Thoracic aorta (tissue), 2 donors: ENCODE measurements at places on chromosomes 16 and 17.
A peak's percentile ranks its signal among the peaks of the same experiment; 100 is the strongest.

DNA sequence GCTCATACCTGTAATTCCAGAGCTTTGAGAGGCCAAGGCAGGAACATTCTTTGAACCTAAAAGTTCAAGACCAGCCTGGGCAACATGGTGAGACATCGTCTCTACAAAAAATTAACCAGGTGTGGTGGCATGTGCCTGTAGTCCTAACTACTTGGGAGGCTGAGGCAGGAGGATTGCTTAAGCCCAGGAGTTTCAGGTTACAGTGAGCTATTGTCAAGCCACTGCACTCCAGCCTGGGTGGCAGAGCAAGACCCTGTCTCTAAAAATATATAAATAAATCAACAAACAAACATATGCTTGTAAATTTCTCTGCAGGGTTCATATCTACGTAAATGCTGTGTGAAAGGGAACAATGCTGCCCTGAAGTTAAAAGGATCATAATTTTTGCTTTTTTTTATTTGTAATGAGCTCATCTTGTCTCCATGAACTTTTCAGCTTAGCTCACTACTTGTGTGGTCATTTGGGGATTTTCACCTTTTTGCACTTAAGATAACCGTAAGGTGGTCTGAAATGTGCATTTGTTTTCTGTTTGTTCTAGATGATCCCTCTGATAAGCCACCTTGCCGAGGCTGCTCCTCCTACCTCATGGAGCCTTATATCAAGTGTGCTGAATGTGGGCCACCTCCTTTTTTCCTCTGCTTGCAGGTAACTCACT is 16.4 kb downstream of the TADA2A start:
- no peak for DNase-seq

GRCh38 chr17:41457676-41458075 is 9.5 kb downstream of the KRT32 start:
- DNase-seq = no peak

DNA sequence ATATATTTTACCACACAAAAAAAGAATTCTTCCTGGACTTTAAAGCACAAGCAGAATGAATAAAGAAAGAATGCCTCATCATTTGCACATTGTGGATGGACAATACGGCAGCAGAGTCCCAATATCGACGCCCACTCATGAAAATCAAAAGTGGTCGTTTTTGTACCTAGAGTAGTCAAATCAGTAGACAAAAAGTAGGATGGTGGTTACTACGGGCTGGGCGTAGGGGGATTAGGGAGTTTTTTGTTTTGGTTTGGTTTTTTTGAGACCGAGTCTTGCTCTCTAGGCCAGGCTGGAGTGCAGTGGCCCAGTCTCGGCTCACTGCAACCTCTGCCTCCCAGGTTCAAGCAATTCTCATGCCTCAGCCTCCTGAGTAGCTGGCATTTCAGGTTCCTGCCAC is 8.6 kb upstream of the CENPV start:
- no peak for DNase-seq

DNA sequence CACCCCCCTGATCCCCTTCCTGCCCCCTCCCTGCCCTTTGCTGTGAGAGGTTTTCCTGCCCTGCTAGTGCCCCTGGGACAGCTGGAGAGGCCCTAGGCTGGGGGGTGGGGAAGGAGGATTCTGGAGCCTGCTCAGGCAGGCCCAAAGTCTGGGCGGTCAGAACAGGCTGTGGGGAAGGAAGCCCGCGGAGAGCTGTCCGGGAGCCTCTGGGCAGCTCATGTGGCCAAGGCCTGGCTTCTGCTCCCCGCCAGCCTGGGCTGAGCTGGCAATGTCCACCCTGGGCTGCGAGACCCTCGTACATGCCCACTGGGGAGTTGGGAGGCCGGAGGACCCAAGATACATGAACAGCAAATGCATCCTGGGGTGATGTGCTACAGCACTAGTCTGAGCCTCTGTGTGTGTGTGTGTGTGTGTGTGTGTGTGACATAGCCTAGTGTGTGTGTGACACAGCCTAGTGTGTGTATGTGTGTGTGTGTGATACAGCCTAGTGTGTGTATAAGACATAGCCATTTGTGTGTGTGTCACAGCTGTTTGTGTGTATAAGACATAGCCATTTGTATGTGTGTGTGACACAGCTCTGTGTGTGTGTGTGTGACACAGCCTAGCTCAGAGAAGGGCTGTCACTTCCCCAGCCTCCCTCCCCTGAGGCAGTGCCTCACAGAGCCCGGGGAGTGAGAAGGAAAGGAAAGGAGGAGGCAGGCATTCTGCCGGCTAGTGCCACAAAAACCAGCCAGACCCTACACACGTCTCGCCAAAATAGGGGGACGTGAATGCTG is 201.4 kb upstream of the CIBAR2 start:
- no peak for DNase-seq

DNA sequence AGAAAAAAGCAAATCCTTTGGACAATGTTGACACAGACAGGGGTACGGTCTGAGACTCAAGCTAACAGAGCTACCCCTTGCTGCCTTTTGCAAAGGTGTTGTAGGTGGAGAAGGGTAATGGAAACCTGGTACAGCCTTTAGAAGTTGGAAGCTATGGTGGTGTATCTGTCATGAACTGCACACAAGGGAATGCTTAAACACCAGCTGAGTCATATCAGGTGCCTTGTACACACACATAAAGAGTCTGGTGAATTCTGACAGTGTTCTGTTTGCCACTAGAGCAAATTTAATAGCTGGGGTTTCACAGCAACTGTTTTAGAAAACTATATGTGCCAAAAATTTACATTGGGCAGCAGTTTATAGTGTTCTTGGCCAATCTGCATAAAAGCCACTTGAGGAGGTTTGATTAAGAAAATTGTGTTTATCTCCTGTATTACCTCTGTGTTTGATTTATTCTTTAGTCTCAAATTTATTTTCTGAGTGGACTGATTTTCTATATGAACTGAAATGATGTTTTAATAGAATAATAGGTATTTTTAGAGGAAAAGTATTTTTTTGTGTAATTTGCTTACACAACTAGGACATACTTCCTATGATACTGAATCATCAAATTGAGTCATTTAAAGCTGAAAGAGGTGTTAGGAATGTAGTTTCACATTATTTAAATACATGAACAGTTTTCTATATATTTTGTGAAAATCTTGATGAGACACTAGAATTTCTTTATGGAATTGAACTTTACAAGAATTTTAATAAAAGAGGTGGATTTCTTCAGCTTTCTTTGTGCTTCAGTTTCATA is 136.9 kb downstream of the MAP2K6 start:
- DNase-seq = no peak

DNA sequence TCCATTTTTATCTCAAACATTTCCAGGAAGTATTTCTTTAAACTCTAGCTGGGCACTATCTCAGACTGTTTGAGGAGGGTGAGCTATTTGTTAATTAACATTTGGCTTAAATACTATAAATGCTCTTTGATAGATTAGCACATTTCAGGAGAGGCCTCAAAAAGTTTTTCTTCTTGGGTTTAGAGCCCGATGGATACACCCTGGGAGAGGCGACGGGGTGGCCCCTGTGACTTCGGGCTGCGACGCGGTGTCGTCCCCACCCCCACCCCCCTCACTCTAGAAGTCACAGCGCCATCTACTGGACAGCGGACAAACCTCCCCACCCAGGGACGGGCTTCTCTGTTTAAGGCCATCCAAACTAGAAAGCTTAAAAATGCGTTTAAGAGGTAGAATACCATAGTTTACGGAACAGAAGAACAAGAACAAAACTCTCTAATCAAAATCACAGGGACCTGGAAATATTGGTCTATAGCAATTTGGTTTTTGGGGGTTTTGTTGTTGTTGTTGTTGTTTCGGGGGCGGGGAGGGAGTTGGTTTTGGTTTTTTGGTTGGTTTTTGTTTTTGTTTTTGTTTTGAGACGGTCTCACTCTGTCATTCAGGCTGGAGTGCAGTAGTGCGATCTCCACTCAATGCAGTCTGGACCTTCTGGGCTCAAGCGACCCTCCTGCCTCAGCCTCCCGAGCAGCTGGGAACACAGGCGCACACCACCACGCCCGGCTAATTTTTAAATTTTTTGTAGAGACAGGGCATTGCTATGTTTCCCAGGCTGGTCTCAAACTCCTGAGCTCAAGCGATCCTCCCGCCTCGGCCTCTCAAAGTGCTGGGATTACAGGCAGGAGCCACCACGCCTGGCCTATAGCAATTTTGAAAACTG is 254.4 kb downstream of the C16orf95 start:
- DNase-seq = peak; percentile 56

GRCh38 chr17:37506678-37507077 is 17.0 kb downstream of the DUSP14 start:
- DNase-seq = no peak

- no peak for DNase-seq
Observed at GRCh38 chr17:5973410-5973809, 96.8 kb upstream of the WSCD1 start.

DNA sequence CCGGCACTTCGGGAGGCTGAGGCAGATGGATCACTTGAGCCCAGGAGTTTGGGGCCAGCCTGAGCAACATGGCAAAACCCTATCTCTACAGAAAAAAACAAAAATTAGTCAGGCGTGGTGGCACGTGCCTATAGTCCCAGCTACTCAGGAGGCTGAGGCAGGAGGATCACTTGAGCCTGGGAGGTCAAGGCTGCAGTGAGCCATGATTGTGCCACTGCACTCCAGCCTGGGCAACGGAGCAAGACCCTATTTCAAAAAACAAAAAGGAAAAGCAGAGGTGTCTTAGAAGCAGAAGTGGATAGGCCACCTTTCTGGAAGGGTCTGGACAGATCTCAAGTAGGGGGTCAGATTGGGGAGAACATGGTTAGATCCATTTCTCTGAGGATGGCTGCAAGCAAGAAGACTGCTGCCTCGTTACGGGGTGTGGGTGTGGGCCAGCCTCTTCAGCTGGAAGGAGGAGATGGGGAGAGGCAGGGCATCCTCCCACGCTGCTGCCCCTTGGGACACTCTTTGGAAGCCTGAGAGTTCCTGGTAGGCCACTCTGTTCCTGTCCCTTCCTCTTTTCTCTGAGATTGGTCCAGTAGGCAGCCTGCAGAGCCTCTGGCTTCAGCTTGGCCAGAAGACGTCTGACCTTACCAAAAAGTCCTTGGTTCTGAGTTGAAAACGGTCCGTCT is 208.0 kb downstream of the MSI2 start:
- DNase-seq = no peak

DNA sequence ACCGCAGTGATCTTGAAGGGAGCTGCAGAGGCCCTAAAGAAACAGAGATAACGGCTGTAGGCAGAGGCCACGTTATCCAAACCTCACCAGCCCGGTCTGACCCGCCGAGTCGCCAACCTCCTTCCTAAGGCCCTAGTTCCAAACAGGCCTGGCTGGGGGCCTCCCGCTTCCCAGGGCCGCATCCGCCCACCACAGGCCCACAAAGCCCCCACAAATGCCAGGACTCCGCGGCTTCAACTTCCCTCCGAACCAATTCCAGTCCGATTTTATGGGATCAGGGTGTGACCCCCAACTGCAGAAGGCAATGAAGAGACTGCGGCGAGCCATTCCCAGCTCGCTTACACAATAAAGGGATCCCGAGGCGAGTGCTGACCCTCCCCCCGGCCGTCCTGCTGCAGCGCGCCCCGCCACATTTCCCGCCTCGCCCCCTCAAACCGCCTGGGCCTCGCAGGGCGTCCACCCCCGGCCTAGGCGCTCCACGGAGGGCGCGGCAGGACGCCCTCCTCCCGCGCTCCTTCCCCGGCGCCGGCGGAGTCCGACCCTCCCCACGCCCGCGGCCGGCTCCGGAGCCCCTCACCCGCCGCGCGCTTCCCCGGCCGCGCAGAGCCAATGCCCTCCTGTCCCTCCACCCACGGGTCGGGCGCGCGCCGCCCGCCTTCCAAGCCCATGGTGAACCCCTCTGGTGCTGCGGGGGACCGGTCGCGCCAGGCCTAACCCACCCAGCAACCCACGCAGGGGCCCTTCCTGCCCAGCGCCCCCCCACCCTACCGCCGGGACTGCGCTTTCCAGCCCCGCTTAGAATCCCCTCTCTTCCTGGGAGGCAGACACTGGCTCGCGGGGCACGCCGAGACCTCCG is 926 bp downstream of the MYH10 start:
- no peak for DNase-seq
